ENCODE measurements at places on chromosomes 7 and 10. TPM values are rescaled to one million over a fixed set of nuclear protein-coding genes. Genes with fewer than 3 reads are reported as not detected.

LHFPL3 gene
- total RNA-seq, result not detected

SEC31B gene
- 14.0 TPM for total RNA-seq

C10orf105 gene
- total RNA-seq, result not detected

GRCh38 chr7:79761876-79762429 is 308.5 kb upstream of the MAGI2 start:
- peak; percentile 5 for DNase-seq

DNA sequence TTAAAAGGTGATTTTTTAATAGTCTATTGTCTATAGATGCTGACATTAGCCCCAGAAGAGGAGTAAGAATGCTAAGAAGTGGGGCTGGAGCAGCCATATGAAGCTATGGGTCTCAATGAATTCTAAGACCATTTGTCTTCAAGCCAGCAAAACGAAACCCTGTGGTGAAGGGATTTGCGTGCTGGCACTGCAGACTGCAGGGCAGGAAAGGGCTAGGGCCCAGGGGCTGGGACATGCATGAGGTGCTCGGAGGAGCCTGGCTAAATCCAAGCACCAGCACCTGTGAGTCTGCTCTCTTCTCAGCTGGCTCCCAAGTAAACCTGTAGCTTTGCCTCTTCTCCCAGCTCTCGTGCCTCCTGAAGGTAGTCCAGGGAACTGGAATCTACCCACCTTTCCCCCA is 1.3 kb upstream of the NDST2 start:
- DNase-seq, result no peak

GRCh38 chr10:86155054-86155921 is 211.3 kb downstream of the GRID1 start:
- DNase-seq, result no peak

DNA sequence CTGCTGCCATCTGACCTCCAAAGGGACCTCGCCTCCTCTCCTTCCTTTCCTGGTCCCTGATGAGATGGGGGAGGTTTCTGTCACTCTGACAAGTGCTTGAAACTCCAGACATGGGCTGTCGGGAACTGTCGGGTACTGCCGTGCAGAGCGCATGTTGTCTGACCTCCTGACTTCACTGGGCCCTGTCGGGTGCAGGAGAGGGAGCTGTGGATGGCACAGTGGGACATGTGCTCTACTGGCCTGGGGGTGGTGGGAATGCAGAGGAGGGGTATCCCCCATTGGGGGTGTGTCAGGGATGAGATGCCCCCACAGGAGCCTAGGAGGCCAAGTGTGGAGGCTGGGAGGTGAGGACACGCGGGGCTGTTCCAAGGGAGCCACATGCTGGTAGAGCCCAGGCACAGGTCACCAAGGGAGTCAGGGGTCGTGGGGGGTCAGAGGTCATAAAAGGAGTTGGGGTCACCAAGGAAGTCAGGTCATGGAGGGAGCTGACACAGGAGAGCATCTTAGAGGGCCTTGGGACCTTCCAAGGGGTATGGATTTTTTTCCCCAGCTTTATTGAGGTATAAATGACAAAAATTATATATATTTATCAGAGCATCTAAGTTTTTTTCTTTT is 30.9 kb downstream of the TMEM120A start:
- no peak for DNase-seq

ASCC1 gene
- 26.3 TPM for total RNA-seq

Data from MCF 10A (cell line).